ENCODE measurements at places on chromosomes 2 and 18.
A peak's percentile ranks its signal among the peaks of the same experiment; 100 is the strongest.

DNA sequence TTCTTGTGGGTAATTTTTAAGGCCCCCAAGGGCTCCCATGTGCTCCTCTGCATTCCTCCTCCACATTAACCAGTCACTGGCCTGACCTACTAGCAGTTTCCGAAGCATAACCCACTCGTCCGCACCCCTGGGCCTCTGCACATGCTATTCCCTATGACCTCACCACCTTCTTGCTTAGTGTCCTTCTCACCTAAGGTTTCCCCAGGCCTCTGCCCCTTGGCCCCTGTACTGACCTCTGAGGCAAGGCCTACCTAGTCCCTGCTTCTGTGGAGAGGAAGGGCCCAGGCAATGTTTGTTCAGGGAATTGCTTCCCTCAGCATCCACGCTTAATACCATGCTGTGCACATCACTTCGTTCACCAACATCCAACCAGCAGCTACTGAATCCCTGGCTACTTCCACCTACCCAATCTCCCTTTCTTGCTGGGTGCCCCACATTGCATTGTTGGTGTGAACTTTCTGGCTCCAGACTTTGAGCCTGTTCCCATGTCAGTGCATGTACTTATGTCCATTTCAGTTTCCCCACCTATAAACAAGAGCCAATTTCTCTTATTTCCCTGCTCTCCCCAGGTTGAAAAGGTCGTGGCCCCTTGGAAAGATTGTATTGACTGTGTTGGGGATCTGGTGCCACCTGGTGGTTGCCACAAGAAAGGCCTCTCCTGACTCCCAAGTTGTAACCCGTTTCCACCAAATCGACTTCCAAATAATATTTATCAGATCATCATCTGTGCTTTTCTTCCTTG lies 19.2 kb upstream of the TMEM177 start:
- DNase-seq: peak; percentile 50

DNA sequence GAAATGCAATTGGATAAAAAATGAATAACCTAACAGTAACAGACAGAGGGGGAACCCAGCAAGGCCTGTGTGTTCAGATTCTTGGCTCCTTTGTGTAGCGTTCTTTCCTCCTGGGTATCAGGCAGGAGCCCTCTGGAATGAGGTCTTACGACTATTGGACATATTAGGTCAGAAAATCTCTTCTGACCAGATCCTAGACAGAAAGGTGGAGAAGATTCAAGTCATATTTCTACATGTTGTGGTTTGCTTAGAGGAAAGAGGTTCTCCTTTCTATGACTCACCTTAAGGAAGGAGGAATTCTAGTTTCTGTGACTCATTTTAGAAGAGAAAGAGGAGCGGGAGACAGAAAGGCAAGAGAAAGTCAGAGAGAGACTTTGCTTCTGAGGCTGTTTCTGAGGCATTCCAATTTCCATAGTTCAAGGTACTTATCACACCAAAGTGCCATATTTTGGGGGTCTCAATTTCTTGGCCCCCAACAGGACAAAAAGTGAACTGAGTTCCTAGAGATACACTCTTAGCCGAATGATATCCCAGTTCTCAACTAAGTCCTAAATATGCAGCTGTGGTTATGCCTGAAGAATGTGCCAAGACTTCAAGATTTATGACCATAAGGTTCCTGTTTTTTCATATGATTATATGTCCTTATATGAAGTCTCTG lies 618.6 kb downstream of the ZEB2 start:
- peak; percentile 90 for DNase-seq

DNA sequence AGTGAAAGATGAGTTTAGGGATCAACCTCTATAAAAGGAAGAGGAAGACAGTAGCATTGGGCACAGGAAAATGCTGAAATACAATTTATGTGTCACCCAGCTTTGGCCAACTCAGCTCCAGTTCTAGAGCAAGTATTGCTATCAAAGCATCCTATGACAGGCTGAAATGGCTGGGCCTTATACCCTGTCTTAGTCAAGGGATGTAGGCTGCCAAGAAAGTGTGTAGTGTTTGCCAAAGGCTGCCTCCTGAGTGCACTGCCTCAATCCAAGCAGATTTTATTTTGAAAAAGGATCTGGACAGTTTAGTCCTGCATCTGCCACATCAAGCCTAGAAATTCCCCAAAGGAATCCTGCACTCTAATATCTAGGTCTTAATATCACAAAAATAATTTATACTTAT lies 359.9 kb upstream of the ZC3H15 start:
- DNase-seq: peak; percentile 47

- no peak for DNase-seq
These were observed 5.0 kb upstream of the TMEM178A start for GRCh38 chr2:39660612-39661236.

- no peak for DNase-seq
These were observed 603.7 kb upstream of the GCFC2 start for GRCh38 chr2:76314271-76315020.

- no peak for DNase-seq
These were observed 149.4 kb downstream of the SP3 start for GRCh38 chr2:173815772-173816171.

DNA sequence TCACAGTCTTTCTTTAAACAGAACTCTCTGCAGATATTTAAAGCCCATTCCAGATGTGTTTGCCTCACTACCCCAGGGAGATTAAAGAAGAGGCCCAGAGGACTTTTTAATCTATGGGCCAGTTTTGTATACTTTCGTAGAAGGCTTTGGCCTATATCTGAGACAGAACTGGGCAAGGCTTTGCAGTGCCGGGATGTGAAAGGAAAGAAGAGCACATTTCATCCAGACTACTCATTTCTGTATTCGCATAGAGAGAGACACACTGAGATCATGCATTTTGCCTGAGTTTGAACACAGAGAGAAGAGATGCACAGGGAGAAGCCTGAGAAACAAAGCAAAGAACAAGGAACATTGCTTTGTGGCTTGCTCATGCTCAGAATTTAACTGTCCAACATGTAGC lies 54.9 kb upstream of the SLC5A7 start:
- no peak for DNase-seq

DNA sequence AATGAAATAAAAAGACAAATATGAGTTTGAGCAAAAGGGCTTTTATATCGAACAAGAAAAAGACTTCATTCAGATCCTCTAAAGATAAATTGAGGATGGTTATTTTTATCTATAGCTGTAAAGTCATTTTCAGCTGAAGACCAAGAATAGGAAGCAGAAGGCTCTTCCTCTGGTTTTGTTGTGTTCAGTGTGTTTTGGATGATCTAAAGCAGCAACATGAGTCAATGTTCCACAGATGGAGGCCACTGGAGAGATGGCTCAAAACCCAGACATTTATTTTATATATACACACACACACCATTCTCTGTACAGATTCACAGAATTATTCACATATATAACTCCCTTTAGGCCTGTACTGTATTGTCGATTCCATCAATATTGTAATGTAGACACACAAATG lies 424.3 kb downstream of the MBD2 start:
- DNase-seq: no peak

GRCh38 chr2:85547089-85547858 lies 8.3 kb downstream of the MAT2A start:
- DNase-seq: peak; percentile 36

- no peak for DNase-seq
These were observed 276.9 kb upstream of the CHAC2 start for GRCh38 chr2:53490659-53491058.

GRCh38 chr18:34352385-34353163 lies 127.9 kb upstream of the NOL4 start:
- DNase-seq: peak; percentile 45

DNA sequence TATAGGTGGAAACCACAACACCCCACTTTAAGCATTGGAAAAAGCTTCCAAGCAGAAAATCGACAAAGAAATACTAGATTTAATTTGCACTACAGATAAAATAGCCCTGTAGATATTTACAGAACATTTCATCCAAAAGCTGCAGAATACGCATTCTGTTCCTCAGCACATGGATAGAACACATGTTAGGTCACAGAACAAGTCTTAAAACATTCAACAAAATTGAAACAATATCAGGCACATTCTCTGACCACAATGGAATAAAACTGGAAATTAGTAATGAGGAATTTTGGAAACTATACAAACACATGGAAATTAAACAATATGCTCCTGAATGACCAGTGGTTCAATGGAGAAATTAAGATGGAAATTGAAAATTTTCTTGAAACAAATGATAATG lies 27.8 kb upstream of the XDH start:
- DNase-seq: no peak

GRCh38 chr2:235011929-235012631 lies 60.3 kb downstream of the SH3BP4 start:
- DNase-seq: no peak

DNA sequence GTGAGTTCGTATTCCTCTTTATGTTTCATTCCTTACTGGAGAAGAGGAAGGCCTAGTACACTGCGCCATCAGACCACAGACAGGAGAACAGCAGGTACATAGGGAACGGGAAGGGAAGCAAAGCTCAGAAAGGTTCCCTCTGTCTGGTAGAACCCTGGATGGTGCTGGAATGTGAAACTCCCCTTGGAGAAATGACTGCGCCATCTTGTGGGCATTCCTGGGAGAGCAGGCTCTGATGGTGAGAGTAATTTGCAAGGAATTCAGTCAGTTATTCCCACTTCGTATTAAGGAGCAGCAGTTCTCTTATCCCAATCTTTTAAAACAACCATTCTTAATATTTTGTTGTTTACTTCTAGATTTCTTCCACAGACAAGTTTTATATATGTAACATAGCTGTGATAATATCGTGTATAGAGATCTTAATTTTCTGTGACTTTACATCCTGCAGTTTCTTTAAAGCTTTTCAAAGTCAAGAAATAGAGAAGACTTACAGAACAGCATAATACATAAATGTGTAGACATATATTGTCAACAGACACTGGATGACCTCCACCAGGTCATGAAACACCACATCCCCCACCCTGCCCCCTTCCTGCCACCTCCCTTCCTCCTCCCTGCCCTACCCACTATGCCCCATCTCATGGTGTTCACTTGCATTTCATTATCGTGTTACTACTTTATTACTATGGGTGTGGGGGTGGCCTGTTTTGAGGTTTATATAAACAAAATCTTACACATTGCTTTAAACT lies 83.9 kb downstream of the ARHGEF4 start:
- peak; percentile 87 for DNase-seq

- DNase-seq: no peak
These were observed 83.6 kb downstream of the FSHR start for GRCh38 chr2:49070716-49071115.

- peak; percentile 47 for DNase-seq
These were observed 2.2 kb downstream of the RNU4ATAC start for GRCh38 chr2:121532894-121533293.

DNA sequence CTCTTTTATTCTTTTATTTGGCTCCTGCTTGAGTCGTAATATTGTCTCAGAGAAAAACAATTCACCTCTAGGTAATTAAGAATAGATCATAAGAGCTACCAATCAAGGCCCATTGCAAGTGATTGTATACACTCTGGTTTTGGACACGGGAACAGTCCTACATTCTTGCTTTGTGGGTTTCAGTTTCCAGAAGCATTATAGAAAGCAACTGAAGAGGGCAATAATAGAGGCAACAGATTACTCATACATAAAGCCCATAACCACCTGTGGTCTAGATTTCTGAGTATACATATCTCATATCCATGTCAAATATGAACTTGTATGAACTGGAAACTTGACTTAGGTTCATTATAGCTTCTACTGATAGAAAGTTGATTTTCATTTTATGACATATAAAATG lies 65.4 kb downstream of the DIS3L2 start:
- no peak for DNase-seq

- no peak for DNase-seq
These were observed 32.8 kb upstream of the LGALSL start for GRCh38 chr2:64421201-64421600.

- no peak for DNase-seq
These were observed 44.4 kb downstream of the PTPN2 start for GRCh38 chr18:12839526-12840196.

DNA sequence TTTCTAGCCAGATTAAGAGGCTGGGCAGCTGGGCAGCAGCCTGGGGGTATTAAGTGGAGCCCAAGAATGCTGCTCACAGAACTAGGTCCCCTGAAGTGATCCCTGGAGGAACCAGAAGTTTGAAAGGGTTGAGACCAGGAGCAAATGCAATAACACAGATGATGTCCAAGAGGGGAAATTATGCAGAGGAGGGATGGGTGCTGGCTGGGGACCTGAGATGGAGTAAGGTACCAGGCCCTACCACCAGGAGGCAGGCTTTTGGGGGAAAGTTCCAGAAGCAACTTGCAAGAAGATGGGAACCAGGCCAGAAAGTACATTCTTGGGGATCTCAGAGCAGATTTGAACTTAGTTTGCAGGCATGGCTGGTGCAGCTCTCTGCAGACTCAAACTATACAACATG lies 175.1 kb downstream of the NCK2 start:
- DNase-seq: peak; percentile 61

- DNase-seq: no peak
These were observed 17.2 kb upstream of the CABYR start for GRCh38 chr18:24121625-24122024.

DNA sequence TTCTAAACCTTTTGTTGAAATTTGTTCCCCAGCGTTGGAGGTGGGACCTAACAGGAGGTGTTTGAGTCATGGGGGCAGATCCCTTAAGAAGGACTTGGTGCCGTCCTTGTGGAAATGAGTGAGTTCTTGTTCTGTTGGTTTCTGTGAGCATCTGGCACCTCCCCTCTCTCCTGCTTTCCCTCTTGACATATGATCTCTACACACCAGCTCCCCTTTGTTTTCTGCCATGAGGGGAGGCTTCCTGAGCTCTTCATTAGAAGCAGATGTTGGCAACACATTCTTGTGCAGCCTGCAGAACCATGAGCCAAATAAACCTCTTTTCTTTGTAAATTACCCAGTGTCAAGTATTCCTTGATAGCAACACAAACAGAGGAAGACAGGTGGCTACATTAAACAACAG lies 23.8 kb downstream of the NABP1 start:
- DNase-seq: no peak

DNA sequence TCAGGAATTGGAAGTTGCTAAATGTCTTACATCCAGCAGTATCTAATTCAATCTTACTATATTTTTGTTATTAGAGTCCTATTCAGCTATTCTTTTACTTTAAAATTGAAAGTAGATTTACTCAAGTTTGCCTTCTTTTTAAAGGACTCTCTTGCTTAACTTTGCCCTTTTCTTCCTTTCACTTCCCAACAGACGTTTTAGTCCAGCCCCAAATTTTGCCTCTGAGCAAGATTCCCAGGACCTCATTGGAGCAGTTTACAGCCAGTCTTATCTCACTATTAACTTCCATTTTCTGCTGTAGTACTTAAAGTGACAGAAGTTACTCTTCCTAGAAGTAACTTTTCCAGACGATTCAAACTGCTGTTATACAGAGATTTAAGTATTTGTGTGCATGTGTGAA lies 1.7 kb upstream of the PRKD3 start:
- peak; percentile 66 for DNase-seq

DNA sequence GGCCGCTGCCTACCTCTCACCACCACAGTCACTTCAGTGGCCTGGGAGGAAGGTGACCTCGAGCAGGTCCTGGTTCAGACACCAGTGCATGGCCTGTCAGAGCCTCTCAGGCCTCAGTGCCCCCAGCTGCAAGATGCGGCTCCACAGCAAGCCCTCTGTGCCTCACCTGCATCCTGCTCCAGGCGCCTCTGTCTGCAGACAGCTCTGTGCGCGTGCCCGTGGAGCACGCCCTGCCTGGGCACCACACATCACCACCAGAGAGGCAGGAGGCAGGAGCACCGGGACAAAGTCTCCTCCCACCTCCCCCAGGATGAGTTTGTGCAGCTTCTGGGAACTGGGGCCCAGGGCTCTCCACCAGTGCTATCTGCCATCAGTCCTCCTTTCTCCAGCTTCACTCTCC lies 98.7 kb downstream of the TFCP2L1 start:
- no peak for DNase-seq

GRCh38 chr2:185219981-185220380 lies 518.6 kb upstream of the FSIP2 start:
- DNase-seq: peak; percentile 78

- DNase-seq: peak; percentile 80
These were observed 254.9 kb upstream of the SIX3 start for GRCh38 chr2:44686561-44686960.
